ENCODE measurements at places on chromosomes 16 and 17.

GRCh38 chr16:14510939-14511799 is 118.9 kb downstream of the PARN start:
- DNase-seq, result no peak

- no peak for DNase-seq
Observed at GRCh38 chr17:13704333-13704732, 102.6 kb upstream of the HS3ST3A1 start.

GRCh38 chr17:69609473-69610305 is 195.2 kb downstream of the MAP2K6 start:
- peak; percentile 20 for DNase-seq

DNA sequence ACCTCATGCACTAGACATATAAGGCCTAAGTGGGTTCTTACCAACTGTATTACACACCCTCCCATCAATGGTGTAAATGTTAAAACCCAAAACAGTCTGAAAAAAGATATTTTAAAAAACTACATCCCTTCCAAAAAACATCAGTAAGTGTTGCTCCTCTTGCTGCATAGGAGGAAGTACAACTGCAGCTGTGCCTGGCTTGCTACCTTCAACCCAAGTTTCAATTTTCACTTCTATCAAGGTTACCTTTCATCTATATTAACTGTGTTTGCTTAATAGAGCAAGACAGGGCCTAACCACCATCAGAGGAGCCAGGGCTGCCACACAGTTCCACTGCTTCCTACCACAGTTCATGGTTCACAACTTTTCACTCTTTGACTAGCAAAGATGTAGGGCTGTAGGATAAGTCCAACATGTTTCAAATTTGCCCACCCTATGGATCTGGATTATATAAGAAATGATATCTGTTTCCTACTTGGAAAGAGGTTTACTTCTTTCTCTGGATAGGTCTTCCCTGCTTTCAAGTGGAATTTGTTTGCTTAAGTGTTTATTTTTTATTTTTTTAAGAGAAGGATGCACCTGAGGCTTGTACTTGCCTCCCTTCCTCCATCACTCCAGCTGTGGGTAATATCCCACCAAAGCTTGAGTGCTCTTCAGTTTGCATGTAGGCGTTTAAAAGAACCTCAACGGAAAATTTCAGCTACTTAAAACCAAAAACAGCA is 56.7 kb downstream of the GRB7 start:
- no peak for DNase-seq

DNA sequence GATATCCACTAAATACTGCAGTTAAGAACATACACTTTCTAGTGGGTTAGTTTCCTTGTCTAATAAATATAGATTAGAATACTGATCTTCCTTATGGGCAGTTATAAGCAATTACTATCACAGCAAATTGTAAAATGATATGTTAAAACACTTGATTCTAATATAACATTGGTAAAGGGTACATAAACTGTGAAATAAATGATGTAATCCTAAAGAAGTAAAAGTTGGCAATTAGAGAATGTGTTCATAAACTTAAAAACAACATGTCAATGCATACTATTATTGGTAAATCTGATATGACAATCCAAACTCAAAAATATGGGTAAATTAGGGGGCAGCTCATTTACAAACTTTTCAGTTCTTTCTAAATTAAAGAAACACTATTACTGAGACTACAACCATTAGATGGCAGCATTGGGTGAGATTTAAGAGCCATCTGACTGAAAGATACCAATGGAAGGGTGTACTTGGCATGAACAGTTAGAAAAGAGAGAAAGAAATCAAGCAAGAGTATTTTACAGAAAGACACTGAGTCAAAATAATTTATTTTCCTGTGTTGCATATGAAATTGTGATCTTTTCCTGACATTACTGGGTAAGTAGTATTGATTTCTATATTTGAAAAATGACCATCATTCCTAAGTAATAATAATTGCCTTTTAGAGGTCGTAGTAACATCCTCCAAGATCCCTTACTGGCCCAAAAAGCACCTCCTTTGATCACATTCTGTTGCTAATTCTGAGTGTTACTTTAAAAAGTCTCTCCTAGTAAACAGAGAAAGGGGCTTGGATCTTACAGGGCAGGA is 119.6 kb downstream of the SPAG9 start:
- peak; percentile 54 for DNase-seq

- DNase-seq, result no peak
Observed at GRCh38 chr17:2061441-2061958, 6.6 kb downstream of the HIC1 start.

DNA sequence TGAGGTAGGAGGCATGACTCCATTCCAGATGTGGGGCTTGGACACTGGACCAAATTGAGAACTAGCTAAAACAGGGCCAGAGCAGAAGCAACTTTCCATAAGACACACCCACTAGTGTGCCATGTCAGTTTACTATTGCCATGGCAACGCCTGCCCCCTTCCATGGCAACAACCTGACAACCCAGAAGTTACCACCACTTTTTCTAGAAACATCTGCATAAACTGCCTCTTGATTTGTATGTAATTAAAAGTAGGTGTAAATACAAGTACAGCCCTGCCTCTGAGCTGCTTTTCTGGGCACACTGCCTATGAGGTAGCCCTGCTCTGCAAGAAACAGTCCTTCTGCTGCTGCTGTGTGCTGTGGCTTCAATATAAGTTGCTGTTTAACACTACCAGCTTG is 19.5 kb upstream of the SCNN1B start:
- no peak for DNase-seq

DNA sequence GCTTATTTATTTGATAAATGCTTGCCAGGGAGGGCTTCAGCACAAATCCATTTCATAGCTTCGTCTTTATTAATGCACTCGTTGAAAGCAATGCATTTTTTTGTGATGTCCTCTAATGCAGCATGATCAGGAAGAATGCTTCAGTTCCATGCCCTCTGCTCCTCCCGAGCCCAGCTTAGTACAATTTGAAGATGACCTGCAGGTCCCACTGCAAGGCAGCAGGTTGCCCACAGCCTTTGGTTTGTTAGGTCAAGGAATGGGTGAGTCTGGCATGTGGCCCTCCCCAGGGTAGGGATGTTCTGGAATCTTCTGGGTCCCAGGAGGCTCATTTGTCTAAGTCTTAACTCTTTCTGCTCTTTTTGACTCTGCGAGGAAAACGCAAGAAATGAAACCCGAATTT is 49.4 kb upstream of the MARCHF10 start:
- DNase-seq, result no peak

DNA sequence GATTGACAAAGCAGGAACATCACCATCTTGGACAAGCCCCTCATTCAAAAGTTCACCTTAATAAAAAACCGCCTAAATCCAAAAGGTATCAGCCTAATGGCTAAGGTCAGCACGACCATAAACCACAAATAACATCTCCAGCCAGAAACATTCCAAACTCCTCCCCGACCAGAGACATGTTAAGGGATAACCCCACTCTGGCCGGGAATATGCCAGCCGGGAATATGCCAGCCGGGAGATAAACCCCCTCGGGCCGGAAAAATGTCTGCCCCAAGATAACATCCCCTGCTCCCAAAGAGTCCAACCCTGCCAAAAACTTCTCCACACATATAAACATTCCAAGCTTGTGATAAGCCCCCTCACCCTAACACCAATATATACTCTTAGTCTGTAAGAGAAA is 1.4 kb downstream of the DHX33 start:
- DNase-seq, result no peak

DNA sequence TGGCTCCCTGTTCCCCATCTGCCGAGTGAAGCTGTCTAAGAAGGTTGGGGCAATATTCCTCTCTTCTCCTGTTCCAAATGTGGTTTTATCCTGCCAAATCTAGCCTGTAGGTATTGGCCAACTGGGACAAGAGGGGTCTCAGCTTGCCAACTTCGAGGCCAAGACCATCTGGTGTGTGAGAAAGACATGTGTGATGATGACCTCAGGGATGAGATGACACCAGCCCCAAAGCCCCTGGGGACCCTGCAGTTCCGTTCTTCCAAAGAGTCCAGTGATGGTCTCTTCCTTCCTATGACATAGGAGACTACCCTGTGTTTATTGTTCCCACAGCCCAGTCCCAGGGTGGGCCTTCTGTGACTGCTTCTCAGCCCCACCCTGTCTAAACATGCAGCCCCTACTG is 34.8 kb upstream of the ADAMTS18 start:
- DNase-seq, result no peak

DNA sequence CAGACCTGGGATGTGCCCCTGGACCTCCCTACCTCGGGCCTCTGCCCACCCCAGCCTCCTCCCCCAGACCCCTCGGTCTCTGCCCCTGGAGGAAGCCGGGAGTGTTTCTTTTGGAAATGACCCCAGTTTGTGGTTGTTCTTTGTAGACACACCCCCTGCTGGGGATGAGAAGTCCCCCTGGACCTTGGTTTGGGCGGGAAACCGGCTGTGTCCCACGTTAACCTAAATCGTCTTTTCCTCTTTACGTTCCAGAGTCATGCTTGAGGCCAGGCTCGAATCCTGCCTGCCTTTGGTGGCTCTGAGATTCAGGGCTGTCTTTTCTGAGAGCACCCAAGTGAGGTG is 116.6 kb downstream of the METRNL start:
- no peak for DNase-seq

DNA sequence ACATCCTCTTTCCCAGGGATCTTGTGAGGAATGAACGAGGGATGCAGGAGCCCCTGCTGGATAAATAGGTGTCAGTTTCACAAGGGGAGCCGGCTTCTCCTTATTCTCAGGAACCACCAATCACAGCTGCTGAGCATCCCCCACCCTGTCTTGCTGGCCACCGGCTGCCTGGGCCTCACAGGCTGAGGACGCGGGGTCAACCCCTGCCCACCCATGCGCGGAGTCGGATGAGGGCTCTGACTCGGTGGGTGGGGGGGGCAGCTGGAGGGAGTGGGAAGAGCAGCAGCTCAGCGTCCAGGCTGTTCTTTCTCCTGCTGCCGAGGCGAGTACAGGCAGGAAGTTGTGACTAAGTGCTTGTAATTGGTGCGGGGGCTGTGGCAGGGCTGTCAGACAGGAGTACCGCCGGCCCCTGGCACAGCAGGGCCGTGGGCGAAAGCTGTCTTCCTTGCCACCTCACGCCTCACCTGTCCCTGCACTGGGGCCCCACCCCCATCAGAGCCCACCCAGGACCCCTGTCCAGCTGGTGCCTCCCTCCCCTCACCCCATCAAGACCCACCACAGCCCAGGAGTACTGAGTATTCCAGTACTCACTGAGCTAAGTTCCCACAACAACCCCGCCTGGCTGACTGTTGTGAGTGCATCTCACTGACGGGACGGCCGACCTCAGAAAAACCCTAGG is 11.0 kb upstream of the DPEP1 start:
- DNase-seq, result peak; percentile 88

GRCh38 chr17:82668631-82669099 is 20.4 kb upstream of the WDR45B start:
- peak; percentile 88 for DNase-seq

GRCh38 chr16:58020628-58021521 is 4.7 kb upstream of the MMP15 start:
- peak; percentile 74 for DNase-seq

DNA sequence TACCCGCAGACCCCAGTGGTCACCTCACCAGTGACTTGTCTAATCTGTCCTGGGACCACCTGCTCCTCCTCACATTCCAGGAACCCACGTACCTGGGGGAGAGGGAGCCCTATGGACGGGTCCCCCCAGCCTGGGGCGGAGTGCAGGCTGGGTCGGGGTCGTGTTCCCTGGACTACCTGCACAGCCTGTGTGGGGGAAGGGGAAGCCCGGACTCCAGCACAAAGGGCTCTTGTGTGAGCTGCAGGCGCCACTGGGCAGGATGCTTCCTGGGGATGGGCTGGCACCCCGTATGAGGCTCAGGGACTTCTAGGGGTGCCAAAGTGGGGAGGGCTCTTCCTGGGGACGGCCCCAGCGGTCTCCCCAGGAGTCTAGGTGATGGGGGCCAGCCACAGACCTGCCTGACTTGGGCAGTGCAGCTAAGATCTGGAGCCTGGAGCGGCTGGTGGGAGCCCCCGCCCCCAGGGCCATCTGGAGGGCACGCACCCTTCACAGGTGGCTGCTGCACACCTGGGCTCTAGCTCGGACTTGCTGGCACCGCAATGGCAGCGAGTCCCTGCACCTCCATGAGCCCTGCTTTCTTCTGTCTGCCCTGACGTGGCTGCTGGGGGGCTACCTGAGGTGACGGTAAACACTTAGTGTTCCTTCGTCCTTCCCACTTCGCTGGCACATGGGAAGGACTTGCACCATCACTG is 7.5 kb downstream of the VASN start:
- no peak for DNase-seq

GRCh38 chr17:36524428-36524876 is 10.2 kb downstream of the MYO19 start:
- DNase-seq, result no peak

GRCh38 chr17:79890706-79891105 is 51.5 kb upstream of the CBX4 start:
- DNase-seq, result no peak

DNA sequence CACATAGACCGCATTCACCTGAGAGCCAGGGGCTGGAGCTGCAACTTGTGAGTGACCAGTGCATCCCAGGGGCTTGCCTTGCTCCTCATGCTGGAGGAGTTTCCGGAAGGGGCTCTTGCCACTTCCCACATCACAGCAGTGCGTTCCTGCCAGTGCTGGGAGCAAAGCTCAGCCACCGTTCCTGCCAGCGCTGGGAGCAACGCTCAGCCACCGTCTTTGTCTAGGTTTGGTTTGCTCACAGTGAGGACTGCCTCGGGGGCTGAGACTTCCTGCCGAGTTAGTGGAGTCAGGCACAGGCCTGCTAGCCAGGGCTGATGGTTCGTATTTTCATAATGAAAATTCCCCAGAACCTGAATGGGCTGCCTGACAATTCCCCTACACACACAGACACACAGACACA is 5.4 kb upstream of the CHRNE start:
- DNase-seq, result no peak

GRCh38 chr17:149231-149630 is 11.9 kb downstream of the SCGB1C2 start:
- DNase-seq, result no peak

DNA sequence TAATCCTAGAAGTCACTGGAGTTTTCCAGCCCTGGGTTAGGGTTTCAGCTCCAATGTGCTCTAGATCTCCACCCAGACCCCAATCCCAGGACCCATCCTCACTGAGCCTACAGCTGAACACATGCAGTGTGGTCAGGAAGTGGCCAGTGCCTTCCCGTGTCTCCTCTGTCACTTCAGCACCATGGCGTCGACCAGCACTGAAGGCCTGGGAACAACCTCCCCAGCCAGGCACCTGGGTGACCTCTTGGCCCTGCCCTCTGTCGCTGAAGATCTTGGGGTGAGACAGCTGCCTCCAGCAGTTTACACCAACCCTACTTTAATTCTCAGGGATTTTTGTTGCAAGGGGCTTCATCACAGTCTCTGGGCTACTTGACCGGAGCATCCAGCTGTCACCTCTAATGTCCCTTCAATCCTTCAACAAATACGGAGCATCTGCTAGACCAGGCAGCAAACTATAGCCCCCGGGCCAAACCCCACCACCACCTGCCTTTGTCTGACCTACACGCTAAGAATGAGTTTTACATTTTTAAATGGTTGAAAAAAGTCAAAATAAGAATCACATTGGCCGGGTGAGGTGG is 18.0 kb upstream of the GSG1L start:
- no peak for DNase-seq
